GM12865 (cell line): ENCODE measurements at places on chromosomes 2 and 18.

- no peak for DNase-seq
These were observed 11.1 kb upstream of the ALPG start for GRCh38 chr2:232395586-232395985.

- DNase-seq, result no peak
These were observed 28.7 kb downstream of the NIFK start for GRCh38 chr2:121707920-121708361.

- DNase-seq, result no peak
These were observed 35.1 kb downstream of the TANC1 start for GRCh38 chr2:159003555-159003954.

- DNase-seq, result peak; percentile 48
These were observed 48.0 kb upstream of the MRPL33 start for GRCh38 chr2:27723372-27724144.

DNA sequence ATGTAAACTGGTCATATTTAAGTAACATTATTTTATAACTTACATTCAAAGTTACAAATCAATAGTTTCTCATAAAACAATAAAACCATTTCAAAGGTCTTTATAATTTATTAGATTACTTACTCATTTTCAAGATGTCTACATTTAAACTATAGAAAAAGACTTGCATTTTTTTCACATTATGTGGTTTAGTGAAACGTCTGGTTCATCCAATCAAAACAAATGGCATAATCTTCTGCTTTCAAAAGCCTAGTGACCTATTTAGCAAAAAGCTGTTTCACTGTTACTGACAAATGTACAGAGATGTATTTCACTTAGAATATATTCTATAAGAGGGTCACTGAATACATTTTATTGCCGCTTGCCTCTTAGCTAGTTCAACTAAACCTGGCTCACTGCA lies 49.3 kb upstream of the MCM6 start:
- DNase-seq, result no peak

DNA sequence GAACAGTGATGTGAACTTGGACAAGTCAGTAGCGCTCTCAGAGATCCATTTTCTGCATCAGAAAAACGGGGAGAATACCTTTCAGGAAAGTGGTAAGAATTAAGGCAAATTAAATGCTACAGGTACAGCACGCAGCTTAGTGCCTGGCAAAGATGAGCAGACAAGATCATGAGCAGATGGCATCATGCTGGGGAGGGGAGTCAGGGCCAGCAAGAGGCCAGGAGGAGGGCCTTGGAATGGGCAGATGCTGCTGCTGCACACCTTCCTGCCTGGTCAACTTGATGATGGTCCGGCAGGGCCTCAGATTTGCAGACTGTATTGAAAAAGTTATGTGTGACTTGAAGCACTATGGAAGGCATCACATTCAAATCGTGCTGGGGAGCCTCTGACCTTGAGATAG lies 72.9 kb downstream of the GALNT14 start:
- DNase-seq, result no peak

GRCh38 chr2:171836146-171836910 lies 57.7 kb downstream of the SLC25A12 start:
- DNase-seq, result no peak

DNA sequence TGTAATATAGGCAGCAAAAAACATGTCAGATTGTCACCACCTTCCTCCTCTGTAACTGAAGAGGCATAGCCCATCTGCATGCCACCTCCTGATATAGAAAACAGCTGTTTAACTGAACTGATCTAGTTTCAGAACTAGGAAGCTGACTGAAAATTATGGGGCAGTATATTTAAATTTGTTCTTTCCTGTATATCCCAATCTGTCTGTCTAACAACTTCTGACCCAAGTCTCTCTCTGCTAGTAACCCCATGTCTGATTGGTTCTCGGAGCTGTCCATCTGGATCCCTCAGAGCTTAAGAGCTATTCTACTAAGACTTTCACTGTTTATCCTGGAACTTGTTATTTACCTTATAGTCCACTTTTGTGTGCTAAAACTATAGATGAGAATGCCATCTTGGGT lies 68.2 kb upstream of the SLC35G4 start:
- DNase-seq, result peak; percentile 19

DNA sequence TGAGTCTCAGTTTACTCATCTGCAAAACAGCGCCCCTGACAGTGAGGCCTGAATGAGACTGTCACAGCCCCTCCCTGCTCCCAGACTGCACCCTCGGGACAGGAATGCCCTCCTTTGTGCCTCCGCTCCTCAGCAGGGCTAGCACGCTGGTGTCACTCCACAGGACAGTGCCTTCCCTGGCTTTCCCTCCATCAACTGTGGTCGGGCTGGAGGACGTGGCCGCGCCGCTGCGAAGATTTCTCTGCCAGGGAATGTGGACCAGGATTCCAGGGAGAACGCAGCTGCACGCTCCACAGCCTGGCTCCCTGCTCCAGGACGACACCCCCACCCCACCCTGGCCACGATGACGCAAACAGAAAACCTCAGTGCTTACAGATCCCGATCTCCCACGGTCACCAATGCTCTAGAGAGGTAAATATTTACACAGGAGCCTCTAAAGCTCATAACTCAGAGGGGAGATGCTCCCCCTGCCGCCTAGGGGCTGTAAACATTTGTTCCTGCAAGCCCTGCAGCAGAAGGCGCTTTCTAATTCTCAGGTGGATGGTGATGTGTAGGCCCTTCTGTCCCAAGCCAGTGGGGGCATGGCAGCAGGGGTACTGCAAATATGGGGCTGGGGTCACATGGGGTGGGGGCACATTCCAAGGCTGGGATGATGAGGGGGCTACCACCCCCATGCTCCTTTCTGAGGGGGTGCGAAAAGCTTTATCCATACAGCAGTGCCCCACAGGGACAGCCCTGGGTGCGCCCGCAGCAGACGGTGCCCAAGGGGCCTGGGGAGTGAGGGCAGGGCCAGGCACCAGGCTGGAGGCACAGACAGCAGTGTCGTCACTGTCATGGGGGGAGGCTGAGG lies 12.4 kb downstream of the HS6ST1 start:
- DNase-seq, result no peak

- no peak for DNase-seq
These were observed 65.8 kb downstream of the KCTD1 start for GRCh38 chr18:26482569-26482968.

DNA sequence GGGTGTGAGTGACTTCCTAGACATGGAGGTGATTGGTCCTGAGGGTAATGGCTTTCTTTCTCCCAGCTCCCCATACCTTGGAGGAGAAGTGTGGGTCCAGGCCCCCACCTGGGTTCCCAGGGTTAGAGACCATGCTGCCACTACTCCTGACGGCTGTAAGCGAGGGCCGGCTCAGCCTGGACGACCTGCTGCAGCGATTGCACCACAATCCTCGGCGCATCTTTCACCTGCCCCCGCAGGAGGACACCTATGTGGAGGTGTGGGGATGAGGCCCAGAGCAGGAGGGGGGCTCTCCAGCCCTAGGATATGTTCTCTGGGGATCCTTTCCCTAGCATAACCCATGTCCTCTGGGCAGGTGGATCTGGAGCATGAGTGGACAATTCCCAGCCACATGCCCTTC lies 21.8 kb downstream of the CAD start:
- no peak for DNase-seq

DNA sequence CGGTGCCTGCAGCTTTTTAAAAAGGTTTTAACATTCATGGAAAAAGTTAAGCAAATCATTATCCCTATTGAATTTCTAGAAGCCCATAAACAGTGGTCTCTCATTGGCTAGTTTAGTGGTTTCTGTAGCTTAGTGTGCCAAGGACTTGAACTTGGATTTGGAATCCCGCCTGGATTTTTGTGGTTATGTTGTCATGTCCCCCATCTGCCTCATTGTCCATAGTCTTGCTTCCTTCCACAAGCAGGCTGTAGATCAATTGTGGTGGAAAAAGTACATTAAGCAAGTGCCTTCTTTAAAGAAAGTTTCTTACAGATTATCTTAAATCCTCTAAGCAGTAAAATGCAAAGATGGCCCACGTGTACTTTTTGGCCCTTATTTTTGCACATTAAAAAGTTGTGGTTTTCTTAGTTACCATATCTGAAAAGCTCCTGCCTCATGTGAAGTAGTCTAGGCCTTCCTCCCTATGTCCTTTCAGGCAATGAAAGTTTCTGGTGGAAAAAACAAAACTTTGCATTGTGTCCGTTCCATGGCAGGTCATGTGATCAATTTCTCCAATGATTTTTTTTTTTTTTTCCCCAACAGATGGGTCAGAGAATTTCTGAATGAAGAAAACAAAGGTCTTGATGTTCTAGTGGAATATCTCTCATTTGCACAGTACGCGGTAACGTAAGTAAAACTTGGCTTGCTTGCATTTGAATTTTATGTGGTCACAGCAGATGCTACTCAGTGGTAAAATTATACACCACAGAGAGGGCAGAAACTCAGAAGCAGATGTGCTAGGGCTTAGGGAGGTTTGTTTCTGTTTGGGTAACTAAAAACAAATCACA lies 158.9 kb downstream of the PRPF40A start:
- DNase-seq, result peak; percentile 59

DNA sequence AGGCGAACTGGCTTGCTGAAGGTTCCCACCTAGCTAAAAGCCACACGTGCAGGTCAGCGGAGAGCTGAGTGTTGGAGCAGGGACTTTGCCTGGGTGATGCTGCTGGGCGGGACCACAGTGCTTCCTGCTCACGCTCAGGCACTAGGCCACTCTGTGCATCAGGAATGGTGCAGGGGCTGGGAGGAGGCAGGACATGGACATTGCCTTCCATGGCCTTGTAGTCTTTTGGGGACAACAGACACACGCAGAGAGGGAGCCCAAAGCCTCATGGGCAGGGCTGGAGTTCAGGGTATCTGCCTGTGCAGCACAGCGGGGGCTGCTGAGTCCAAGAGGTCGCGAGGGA lies 207.2 kb downstream of the ZBTB7C start:
- no peak for DNase-seq

- DNase-seq, result peak; percentile 76
These were observed 68.1 kb upstream of the CSRNP3 start for GRCh38 chr2:165401285-165401852.

DNA sequence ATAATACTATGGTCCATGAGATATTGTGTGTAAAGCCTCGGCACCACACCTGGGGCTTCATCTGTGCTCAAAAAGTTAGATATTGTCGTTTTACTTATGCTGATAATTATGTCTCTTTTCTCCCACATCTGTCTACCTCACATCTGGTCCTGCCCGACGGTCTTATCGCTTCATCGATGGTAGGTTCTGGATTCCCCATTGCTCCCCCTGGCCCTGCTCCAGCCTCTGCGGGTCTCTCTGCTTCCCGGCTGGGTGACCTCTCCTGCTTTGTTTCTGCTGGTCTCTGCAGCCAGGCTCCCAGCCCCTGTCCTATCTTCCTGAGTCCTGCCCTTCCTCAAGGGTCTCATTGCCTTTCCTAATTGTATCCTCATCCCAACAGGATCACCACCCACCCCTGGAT lies 294.2 kb downstream of the NDUFA10 start:
- DNase-seq, result no peak

DNA sequence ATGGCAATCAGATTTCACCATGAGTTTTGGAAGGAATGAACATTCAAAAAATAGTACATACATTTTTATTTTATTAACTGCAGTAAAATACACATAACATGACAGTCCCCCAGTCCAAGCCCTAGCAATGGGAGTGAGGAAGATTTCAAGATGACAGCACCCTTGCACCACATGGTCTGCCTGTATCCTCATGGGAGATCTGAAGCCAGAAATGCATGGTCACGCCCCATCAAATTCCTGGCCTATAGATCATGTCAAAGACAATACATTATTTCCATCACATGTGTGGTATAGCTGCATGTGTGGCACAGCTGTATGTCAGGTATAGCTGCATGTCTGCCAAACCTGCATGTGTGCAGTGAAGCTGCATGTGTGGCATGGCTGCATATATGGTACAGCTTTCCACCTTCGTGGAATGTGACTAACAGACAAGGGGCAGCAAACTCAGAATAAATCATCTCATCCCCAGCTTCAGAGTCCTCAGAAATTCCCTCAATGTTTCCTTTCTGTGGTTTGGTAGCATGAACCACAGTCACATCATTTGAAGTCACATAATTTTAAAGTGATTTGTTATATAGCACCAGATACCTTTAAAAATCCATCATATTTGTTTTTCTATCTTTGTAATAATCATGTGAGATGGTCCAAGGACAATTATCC lies 518.2 kb upstream of the SOX11 start:
- DNase-seq, result no peak

- DNase-seq, result no peak
These were observed 269.5 kb upstream of the POU3F3 start for GRCh38 chr2:104584393-104584792.

DNA sequence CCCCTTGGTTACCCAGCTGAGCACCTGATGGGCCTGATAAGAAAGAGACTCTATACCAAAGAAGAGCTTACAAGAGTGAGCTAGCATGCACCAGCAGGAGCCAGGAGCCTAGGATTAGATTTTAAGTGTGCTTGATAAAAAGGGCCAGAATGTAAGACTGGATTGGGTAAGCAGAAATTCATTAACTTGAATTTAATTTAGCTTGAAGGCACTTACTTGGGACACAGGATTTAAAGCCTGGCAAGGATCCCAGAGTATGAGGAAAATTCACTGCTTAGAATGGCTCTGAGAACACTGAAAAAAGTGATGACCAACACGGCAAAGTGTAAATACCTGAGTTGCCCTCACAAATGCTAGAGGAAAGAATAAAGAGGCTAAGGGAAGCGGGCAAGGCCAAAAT lies 91.3 kb upstream of the RBBP8 start:
- DNase-seq, result no peak

- DNase-seq, result no peak
These were observed 9.3 kb downstream of the PRKD3 start for GRCh38 chr2:37315364-37315763.

- peak; percentile 73 for DNase-seq
These were observed 80.4 kb downstream of the LPIN2 start for GRCh38 chr18:2932247-2933181.

DNA sequence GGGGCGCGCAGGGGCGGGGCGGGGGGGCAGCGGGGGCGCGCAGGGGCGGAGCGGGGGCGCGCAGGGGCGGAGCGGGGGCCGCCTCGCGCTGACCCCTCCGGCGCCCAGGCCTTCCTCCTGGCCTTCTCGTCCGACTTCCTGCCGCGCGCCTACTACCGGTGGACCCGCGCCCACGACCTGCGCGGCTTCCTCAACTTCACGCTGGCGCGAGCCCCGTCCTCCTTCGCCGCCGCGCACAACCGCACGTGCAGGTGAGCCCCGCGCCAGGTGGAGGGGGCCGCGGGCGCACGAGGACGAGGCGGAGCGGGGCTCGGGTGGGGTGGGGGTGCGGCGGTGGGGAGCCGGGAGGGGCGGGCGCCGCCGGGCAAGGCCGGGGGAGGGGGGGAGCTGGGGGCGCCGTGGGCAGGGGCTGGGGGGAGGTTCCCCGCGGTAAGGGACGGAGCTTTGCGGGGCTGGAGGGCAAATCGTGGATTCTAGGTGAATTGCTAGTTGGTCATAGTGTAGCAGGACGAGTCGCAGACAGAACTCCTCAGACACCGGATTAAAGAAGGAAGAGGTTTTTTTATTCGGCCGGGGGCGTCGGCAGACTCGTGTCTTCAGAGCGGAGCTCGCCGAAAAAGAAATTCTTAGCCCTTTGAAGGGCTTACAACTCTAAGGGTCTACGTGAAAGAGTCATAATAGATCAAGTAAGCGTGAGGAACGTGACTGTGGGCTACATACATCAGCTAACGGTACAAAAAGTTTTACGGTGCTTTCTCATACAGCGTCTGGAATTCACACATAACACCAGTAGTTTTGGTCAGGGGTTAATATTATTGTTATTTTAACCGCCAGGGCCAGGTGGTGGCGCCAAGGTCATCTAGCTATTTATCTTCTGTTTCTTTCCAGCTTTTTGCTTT lies 29.9 kb downstream of the ANO7 start:
- DNase-seq, result peak; percentile 50
